ENCODE measurements at places on chromosomes 1 and 21.

- no peak for DNase-seq
These were observed 3.2 kb downstream of the DMRTA2 start for GRCh38 chr1:50419907-50420677.

- DNase-seq = no peak
These were observed 500.7 kb upstream of the NFIA start for GRCh38 chr1:60581455-60582220.

DNA sequence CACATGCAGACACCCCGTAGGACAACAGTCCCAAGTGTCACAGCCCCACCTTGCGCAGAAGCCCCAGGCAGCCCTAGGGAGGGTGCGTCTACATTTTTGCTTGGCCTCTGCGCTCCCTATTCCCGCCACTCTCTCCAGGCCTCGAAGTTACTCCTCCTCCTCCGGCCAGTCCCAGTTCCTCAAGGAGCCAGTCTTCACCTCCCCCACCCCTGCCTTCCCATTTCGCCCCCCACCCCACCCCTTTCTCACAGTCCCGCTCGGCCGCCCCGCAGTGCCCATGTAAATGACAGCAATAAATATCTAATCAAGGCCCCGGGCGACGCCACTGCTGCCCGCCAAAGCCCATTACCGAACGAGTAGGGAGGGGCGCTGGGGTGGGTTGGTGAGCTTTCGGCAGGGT is 3.2 kb downstream of the DMBX1 start:
- no peak for DNase-seq

- DNase-seq = no peak
These were observed 212.6 kb downstream of the TGFB2 start for GRCh38 chr1:218557731-218558130.

- no peak for DNase-seq
These were observed 264.7 kb downstream of the RYR2 start for GRCh38 chr1:237306726-237307125.

DNA sequence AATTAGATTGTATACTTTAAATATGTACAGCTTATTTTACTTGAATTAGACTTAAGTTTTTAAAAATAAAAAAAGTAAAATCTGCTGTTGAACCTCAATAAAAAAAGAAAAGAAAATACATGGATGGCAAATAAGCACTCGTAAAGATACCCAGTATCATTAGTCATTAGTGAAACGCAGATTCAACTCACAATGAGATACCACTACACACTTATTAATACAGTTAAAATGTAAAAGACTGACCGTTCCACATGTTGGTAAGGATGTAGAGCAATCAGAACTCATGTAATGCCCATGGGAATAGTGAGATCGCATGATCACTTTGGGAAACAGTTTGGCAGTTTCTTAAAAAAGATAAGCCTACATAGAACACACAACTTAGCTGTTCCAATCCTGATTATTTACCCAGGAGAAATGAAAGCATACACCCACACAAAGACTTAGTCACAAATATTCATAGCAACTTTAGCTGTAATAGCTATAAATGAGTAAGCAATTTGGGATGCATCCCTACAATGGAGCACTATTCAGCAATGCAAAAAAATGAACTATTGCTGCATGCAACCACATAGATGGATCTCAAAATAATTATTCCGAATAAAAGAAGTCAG is 7.3 kb downstream of the SH2D1B start:
- DNase-seq = no peak

GRCh38 chr1:6584126-6585080 is 4.6 kb downstream of the ZBTB48 start:
- no peak for DNase-seq

DNA sequence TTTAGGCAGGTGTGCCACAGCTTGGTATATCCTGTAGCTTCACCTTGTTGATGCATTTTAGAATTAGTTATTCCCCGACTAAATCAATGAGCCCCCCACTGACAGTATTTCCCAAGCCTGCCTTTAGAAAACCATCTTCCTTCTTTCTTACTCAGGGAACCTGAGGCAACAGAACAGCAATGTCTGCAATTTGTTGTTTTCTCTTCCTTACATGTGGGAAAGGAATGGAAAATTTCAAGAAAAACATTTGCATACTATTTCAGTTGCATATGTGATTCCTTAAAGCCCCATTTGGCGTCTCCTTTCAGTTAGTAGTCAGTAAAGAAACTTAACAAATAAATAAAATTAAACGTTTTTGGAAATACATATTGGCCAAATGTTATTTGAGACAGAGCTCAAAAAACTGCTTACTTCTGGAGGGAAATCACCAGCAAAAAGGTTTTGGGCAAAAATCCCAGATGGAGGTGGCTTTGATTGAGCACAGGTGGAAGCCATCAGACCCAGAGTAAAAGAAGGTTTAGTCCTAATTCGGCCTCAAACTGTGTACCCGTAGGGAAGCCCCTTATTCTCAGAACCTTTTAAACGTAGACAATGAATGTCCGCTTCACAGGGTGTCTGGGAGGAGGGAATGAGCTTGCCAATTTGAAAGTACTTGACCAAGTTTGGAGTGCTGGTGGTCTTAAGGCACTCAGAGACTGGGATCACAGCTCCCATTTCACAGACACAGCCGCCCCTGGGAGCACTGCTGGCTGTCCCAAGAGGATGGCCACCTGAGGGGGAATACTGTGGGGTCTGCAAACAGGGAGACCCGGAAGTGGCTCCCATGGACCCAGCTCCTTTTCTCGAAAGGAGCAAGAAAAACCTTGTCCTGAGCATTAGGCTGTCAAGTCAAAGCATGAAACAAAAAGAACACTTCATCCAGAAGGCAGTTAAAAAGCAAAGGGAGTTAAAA is 9.4 kb downstream of the LHX4 start:
- DNase-seq = no peak

DNA sequence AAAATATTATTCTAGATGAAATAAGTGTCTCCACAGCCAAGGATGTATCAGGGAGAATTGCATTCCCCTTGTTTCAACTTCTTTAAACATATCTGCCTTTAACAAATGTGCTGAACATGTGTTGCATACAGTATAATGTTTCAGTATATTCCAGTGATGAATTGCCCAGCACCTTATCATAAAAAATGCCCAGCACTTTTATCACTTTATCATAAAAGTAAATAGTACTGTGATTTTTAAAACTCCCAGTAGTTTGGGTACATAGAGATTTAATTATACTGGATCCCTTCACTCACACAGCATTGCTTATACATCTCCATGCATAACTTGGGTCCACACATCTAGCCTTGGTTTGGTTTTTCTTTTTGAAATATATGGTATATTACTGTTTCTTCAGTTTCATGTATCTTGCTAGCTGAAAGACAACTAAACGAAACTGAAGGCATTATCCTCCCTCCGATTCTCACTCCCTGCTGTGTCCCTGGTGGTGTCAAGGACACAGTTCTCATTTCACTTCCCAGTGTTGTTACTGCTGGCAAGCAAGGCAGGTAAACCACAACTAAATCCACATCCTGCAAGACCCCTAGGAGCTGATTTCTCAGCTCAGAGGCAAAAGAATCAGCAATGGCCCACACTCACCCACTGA is 118.2 kb upstream of the SLC44A3 start:
- DNase-seq = no peak

- DNase-seq = no peak
These were observed 4.8 kb downstream of the FAM3B start for GRCh38 chr21:41321211-41321907.

- no peak for DNase-seq
These were observed 55.0 kb downstream of the PLXNA2 start for GRCh38 chr1:208189183-208189582.

- peak; percentile 42 for DNase-seq
These were observed at the start of gene OLFML2B for GRCh38 chr1:162023547-162024501. TSS of gene OLFML2B (minus strand) at chr1:162023869. CDS start at chr1:162023430, 439 bp downstream.

DNA sequence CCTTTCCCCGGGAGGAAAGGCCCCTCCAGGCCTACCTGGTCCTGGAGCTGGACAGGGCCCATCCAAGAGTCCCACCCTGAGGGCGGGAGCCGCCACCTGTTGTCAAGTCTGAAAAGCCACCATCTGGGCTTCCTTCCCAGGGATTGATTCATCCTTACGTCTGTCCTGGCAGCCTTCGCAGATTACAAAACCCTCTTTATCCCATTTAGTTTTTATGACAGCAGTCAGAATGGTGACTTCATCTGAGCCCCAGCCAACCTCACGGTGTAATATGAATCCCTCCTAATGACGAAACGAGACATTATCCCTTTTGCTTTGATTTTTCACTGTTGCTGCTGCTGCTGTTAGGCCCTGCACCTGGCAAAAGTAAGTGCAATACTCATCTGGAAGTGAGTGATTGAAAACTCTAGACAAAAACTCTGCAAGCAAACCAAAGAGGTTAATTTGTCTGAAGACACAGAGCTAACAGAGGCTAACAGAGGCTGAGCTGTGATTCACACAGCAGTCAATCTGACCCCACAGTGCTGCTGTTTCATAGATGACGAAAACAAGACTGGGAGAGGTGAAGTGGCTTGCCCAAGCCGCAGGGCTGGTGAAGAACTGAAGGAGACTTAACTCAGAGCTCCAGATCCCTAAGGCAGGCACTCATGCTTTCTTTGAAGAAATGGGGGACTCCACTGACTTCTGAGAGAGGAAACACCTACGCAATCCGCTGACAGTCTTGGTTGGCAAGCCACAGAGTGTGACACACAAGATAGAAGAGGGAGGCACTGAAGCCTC is 30.0 kb upstream of the S100A7 start:
- DNase-seq = no peak

- DNase-seq = no peak
These were observed 67.5 kb downstream of the PCNX2 start for GRCh38 chr1:233227930-233228465.

- no peak for DNase-seq
These were observed 9.0 kb downstream of the TGFBR3 start for GRCh38 chr1:91876781-91877573.

- peak; percentile 4 for DNase-seq
These were observed 14.7 kb downstream of the HYI start for GRCh38 chr1:43438953-43439581.

Measured in activated CD8-positive, alpha-beta memory T cell treated with anti-CD3 and anti-CD28 coated beads, Interleukin-2, amount 50 U/mL, for 4 hours (primary cell).